Umbilical cord (tissue), 2 donors: ENCODE measurements at places on chromosomes 4 and X.

GRCh38 chrX:100747703-100748102 is 15.8 kb upstream of the SYTL4 start:
- no peak for DNase-seq

- DNase-seq, result no peak
These were observed 4.4 kb downstream of the MXD4 start for GRCh38 chr4:2257361-2258081.

- no peak for DNase-seq
These were observed 15.0 kb upstream of the REST start for GRCh38 chr4:56892691-56893090.

GRCh38 chrX:136259543-136259942 is 8.3 kb upstream of the MAP7D3 start:
- no peak for DNase-seq

DNA sequence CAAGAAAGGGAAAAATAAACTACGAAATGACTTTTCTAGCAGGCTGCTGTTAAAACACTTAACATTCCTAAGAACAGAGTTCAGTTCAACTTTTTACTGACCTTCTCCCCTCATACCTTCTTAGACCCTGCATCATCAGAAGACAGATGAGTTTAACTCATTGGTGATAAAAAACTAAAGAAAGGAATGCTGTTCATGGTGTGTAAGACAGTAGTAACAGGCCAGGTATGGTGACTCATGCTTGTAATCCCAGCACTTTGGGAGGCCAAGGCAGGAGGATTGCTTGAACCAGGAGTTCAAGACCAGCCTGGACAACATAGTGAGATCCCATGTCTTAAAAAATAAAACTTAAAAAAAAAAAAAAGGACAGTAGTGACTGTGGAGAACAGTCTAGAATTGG is 16.2 kb downstream of the RBM47 start:
- DNase-seq, result no peak

DNA sequence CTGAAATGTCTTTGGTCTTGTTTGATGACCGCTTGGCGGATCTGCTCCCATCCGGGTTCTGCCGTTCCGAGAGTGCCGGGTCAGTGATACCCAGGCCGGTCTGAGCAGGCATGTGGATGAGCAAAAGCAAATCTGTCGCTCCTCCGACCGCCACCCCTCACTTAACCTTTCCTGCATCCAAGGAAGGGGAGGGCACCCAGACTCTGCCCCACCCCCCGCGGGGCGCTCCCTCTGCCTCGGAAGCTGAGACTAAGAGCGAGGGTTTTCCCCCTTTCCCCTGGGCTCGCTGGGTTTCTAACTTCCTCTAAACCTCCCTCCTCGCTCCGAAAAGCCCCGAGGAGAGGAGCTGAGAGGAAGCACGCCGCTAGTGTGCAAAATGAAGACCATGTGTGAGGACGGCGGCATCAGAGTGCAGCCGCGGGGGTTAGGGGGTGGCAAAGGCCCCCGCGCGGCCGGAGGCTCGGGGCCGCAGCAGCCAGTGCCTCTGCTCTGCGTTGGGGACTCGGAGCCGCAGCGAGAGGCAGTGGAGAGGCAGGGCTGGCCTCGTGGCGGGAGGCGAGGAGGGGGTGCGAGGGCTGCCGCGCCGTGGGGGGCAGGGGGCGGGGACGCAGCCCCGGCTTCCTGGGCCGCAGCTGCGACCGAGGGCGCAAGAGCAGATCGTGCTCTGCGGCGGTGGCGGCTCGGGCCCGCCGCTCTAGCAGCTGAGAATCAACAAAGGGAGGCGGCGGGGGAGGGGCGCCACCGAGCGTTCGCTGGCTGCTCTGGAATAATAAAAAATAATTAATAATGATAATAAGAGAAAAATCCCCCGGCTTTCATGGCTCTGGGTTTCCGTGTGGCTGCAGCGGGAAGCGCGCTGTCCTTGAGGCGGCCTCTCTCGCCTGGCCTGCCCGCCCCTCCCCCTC is 55.8 kb upstream of the BCOR start:
- no peak for DNase-seq

- no peak for DNase-seq
These were observed 851.2 kb downstream of the ADGRL3 start for GRCh38 chr4:62051332-62051731.

- no peak for DNase-seq
These were observed 2121.5 kb upstream of the AGA start for GRCh38 chr4:179563741-179564140.

GRCh38 chr4:101019941-101020401 is 327.4 kb downstream of the PPP3CA start:
- DNase-seq, result no peak

DNA sequence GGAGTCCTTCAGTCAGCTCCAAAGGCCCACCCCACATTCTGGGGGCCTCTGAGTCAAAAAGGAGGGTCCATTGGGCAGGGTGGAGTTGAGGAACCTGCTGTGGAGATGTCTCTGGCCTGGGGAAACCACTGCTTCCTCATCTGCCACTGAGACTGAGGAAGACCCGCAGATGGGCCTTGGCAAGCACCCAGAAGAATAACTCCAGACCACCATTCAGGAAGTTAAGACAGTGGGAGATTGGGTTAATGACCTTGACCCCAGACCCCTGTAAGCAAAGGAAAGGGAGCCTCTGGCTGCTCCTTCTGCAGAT is 8.1 kb upstream of the HSD17B10 start:
- DNase-seq, result no peak

- DNase-seq, result no peak
These were observed 23.7 kb upstream of the LRAT start for GRCh38 chr4:154720123-154720522.

DNA sequence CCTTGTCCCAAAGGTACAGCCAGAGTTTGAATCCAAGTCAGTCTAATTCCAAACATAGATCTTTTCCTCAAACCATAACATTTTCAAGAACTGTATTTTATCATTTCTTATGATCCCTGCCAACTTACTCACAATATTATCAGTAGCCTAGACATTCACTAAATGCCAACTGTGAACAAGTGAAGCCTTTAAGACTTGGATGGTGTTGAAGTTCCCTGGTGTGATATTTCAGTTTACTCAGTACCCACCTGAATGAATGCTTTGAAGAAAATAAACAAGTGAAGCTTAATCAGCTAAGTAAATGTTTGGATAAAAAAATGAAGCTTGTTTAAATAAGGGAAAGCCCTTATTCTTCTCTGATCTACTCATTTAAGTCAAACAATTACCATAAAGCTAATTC is 1028.3 kb downstream of the DMD start:
- no peak for DNase-seq

GRCh38 chr4:154465085-154465484 is 26.5 kb downstream of the DCHS2 start:
- no peak for DNase-seq

GRCh38 chr4:150211016-150211415 is 132.8 kb downstream of the DCLK2 start:
- DNase-seq, result no peak

DNA sequence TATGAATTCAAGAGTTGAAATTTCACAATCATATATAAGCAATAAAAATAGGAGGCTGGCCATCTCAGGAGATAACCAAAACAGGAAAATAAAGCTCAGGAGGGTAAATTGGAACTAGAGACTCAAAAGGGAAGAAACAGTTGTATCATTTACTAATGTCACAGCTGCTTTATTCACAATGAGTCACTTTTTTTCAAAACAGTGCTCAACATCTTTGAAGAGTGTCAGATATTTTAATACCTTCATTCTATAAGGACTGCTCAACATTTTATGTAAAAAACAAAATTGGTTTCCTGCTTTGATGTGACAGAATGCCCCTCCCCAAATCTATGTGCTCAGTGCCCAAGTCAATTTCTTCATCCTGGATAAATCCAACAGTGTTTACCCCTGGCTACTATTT is 97.7 kb downstream of the DDX60 start:
- DNase-seq, result no peak

DNA sequence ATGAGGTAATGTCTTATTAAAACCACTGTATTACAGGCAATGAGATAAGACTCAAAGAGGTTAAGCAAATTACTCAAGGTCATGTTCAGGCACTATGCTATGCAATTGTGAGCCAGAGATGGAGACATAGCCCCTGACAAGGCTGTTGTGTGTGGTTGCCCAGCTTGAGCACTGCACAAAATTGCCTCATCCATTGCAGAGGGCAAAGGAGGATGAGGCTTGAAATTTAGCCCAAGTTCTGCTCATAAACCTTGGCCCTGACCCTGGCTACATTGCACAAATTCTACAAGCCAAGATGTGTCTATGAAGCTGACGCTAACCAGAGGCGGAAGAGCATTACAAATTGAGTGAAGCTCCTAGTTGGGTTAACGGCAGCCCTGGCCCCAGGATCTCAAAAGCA is 65.6 kb upstream of the PGM2 start:
- DNase-seq, result no peak

- no peak for DNase-seq
These were observed 13.1 kb downstream of the ARX start for GRCh38 chrX:25002661-25003020.

- DNase-seq, result peak; percentile 89
These were observed at the start of gene NAP1L3 for GRCh38 chrX:93673056-93673868. NAP1L3 (minus strand) TSS chrX:93673578; CDS start chrX:93673304, 274 bp downstream.

DNA sequence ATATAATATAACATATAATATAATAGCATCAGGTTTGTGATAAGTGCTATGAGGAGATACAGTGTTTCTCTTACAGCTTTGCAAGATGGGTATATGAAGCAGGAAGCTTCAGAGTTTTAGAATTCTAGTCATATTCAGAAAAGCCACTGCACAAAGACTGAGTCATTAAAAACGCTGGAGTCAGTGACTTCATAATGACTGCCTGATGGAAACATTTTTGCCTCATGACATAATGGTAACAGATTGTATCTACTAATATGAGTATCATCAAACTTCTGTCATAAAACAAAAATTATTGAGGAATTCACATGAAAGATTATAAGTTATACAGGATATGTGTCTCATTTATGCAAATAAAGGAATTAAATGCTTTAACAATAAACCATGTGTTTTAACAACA is 46.8 kb downstream of the EPHA5 start:
- no peak for DNase-seq

DNA sequence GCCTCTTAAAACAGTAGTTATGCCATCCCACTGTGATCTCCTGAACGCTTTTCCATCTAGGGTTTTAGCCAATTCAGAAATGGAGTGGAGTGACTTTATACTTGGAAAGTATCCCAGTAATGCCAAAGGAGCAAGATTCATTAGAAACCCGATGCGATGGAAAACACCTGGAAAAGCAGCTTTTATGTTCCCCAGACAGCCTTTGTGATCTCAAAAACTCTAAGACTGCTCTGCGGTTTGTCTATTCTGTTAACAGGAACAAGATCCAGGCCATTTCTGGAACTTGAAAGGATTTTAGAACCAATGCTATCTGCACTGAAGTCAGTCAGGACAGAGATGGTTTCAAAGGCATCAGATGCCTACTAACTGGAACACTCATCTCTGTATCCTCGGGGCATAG is 145.1 kb downstream of the APBB2 start:
- peak; percentile 80 for DNase-seq

DNA sequence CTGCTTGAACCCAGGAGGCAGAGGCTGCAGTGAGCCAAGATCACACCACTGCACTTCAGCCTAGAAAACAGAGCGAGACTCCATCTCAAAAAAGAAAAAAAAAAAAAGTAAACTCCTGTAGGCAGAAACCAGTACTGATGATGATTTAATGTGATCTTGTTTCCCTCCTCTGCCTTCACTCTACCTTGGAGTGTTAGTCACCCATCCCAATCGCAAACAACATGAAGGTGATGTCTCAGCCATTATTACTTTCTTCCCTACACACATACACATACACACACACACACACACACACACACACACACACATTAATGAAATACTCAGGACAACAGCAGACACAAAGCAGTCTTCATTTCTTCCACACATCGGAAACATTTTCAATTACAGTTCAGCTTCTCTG is 15.6 kb downstream of the XKRX start:
- no peak for DNase-seq

DNA sequence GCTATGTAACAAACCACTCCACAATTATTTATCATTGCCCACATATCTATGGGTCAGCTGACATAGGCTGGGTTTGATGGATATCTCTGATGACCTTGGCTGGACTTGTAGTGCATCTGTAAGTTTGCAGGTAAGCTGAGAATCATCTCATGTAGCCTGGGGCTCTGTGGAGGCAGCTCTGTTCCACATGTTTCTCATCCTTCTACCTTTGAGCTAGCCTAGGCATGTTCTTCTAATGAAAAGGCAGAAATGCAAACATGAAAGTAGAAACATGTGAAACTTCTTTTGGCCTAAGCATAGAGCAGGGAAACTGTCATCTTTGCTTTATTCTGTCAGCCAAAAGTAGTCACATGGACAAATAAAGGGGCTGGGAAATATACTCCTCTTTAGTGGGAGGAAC is 18.2 kb downstream of the MRPL1 start:
- DNase-seq, result peak; percentile 78

DNA sequence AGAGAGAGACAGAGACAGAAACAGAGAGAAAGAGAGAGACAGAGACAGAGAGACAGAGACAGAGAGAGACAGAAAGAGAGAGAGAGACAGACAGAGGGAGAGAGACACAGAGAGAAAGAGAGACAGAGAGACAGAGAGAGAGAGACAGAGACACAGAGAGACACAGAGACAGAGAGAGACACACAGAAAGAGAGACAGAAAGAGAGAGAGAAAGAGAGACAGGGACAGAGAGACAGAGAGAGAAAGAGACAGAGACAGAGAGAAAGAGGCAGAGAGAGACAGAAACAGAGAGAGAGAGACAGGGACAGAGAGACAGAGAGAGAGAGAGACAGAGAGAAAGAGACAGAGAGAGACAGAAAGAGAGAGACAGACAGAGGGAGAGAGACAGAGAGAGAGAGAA is 52.9 kb downstream of the CRLF2 start:
- no peak for DNase-seq

DNA sequence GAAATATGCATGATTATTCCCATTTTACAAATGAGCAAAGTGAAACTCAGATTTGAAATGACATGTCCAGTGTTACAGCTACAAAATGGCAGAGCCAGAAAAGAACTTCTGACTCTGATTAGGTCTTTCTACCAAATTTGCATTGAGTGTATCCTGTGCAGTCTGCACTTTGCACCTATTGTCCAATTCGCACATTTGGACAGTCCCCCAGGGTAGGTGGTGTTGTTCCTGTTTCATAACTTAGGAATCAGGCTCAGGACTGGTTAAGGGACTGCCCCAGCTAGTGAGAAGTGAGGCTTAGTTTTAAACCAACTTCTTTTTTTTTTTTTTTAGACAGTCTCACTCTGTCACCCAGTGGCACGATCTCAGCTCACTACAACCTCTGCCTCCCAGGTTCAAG is 137.9 kb upstream of the NALF2 start:
- no peak for DNase-seq

DNA sequence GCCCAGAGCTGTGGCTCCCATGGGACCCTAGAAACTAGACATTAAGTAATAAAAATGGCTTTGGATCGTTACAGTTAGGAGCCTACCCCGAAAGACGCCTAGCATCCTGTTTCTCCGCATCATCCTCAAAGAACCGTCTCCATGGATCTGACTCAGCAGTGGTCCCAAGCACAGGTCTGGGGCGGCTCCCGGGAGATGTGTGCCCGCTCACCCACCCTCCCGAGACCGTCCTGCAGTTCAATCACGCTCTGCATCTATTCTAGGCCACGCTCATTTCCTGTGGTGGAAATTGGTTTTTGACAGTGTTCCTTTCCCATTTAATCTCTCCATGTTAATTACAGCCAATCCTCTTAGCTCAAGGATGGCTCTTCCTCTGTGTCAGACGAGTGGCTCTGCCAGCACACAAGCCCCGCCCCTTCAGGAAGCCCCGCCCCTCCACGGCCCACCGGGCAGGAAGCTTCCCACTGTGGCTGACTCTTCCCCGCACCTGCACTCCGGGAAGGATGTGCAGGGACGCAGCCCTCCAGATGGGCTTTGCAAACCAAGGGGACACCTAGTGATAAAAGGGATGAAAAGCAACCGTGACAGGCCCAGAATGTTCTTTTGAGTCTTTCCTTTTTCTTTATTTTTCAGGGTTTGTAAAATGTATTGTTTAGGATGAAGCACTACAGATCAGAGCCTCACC is 34.5 kb upstream of the HELT start:
- DNase-seq, result peak; percentile 27
